Activated CD8-positive, alpha-beta memory T cell treated with anti-CD3 and anti-CD28 coated beads, Interleukin-2, amount 10 ng/mL, durations not matched to agents 7 days and 5 days (primary cell): ENCODE measurements at places on chromosomes 11 and 22. TPM values are rescaled to one million over a fixed set of nuclear protein-coding genes. Genes with fewer than 3 reads are reported as not detected.

GRCh38 chr11:8056810-8057463 is 24.1 kb upstream of the TUB start:
- DNase-seq: peak; percentile 31

- DNase-seq: no peak
These were observed 27.5 kb downstream of the ZBTB16 start for GRCh38 chr11:114087025-114087424.

SYT13 gene
- not detected for total RNA-seq

SLC17A6 gene
- not detected for total RNA-seq

- no peak for DNase-seq
These were observed 20.6 kb downstream of the PDE2A start for GRCh38 chr11:72653649-72654048.

CHRNA10 gene
- 2.4 TPM for total RNA-seq

IGLL1 gene
- 2.0 TPM for total RNA-seq

SPTBN2 gene
- 0.41 TPM for total RNA-seq
